ENCODE measurements at places on chromosomes 5 and 9.

DNA sequence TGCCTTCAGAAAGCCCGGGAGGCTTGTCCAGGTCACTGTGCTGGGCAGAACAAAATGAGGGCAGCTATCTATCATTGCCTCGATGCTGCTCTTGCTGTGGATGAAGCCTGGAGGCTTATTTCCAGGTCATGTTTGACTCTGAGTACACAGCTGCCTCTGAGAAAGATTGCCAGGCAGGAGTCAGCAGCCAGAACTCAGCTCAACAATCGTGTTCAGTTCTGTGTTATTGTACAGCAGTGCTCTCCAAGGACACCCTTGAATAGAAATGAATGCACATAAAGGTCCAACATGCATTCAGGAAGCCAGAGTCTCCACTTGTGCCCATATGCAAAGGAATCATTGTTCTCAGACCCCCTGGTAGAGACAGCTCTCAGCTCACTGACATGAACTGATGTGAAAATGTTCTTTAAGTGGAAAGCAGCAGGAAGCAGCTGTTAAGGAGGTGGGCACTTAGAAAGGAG, 61.7 kb upstream of the ZFR start:
- DNase-seq: peak; percentile 81

- no peak for DNase-seq
Observed at GRCh38 chr9:119959846-119960545, 590.8 kb upstream of the BRINP1 start.

- DNase-seq: no peak
Observed at GRCh38 chr5:44565902-44566301, 176.7 kb upstream of the FGF10 start.

DNA sequence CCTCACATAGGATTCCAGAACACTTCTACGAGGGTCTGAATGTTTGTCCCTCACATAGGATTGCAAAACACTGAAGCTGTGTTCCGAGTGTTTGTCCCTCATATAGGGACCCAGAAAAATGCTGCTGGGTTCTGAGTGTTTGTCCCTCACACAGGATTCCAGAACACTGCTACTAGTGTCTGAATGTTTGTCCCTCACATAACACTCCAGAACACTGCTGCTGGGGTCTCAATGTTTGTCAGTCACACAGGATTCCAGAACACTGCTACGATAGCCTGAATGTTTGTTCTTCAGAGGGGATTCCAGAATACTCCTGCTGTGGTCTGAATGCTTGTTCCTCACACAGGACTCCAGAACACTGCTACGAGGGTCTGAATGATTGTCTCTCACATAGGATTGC, 218.7 kb downstream of the FOXD4L6 start:
- no peak for DNase-seq

DNA sequence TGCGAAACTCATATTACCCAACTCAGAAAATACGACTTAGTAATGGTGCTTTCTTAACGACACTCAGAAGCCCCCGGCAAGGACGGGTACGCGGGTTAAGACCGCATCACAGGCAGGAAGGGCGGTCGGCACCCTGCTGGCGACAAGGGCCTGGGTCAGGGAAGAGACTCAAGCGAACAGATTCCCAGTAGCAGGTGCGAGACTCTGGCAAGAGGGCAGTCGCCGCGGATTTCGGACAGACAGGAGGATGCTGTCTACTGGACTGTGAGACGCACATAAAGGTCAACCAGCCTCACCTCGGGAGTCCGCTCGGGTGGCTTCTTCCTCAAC, 398 bp downstream of the RAPGEF6 start:
- peak; percentile 58 for DNase-seq

GRCh38 chr9:70987986-70988385, 133.4 kb downstream of the TRPM3 start:
- DNase-seq: no peak

DNA sequence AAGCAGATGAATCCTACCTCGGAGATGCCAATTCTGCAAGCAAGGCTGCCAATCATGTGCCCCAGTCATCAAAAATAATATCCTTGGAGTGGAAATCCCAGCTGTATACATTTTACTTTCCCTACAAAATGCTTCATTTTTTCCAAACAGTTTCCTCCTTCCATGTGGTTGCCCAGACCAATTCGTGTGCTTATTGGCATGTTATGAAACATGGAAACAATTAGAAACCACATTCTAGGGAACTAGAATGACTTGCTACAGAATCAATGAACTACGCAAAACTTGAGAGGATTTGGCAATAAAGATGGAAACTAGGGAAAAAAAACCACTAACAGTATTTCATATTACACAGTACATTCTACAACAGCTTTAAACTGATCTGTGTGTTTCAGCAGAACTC, 584.5 kb upstream of the DMAC1 start:
- DNase-seq: no peak

Measured in lung (tissue), 17 donors.